ENCODE measurements at places on chromosomes 2 and 18.

GRCh38 chr18:2686349-2686968 lies 30.9 kb downstream of the SMCHD1 start:
- DNase-seq, result no peak

GRCh38 chr2:207276248-207276647 lies 110.5 kb upstream of the KLF7 start:
- no peak for DNase-seq

DNA sequence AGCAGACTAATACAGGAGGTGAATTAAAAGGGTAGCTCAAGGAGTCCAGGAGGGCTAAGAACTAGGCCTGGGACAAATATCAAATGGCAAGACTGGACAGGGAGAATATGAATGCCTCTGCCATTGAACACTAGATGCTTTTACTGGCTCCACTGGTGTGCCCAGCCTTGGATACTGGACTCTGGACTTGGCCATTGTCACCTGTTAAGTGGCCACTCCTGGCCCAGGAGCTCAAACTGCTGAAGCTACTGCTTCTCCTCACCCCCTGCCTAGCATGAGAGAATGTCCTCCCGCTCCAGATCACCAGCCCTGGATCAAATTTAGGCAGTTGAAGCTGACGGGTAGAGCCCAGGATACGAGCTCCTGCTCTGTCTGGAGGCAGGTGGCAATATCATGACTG lies 170.8 kb downstream of the DDX1 start:
- DNase-seq, result no peak

GRCh38 chr2:10297959-10298531 lies 4.7 kb upstream of the HPCAL1 start:
- DNase-seq, result no peak

DNA sequence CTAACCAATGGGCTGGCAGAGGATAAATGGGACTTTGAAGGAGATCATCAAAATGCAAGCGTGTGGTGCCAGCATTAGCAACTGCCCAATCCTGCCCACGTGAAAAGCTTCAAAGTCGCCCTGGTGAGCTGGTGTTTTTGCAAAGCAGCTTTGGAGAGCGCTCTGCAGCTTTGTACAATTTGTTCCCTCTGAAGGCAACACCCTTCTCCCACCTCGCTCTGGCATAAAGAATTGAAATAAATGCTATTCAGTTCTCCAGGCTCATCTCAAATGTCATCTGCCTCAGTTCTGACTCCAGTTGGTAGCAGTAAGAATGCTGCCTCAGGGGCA lies 3.5 kb downstream of the COPS9 start:
- DNase-seq, result no peak

- DNase-seq, result no peak
These were observed 115.1 kb downstream of the ACKR3 start for GRCh38 chr2:236684504-236685256.

GRCh38 chr18:55477499-55477859 lies 110.5 kb downstream of the TCF4 start:
- no peak for DNase-seq

- DNase-seq, result no peak
These were observed 1.3 kb upstream of the SP3 start for GRCh38 chr2:173966274-173967098.

GRCh38 chr18:58253318-58253717 lies 209.3 kb downstream of the NEDD4L start:
- DNase-seq, result no peak

DNA sequence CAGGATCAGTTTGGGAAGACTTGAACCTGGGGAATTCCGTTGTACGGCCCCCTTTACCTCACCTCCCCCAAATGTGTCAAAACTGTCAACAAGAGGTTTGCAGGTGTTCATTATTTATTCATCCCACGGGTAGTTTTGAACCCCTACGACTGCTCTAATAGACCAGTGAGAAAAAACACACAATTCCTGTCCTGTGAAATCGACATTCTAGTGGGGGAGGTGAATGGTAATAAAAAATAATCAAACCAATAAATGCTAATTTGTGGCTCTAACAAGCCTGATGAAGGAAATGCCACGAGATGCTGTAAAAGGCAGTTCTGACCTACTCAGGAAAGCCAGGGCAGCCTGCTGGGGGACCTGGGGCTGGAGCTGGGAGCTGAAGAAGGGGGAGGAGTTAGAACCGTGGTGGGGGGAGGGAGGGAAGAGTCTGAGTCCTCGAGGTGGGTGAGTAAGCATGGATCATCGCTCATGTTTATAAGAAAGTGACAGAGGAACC lies 463 bp upstream of the DNAJB2 start:
- DNase-seq, result no peak

All from mucosa of descending colon (tissue), 3 donors.